ENCODE measurements at places on chromosomes 4 and X.
A peak's percentile ranks its signal among the peaks of the same experiment; 100 is the strongest.

- no peak for DNase-seq
These were observed 19.4 kb upstream of the KLHL8 start for GRCh38 chr4:87239821-87240220.

- no peak for DNase-seq
These were observed 249.0 kb downstream of the STK32B start for GRCh38 chr4:5300283-5300682.

- DNase-seq: no peak
These were observed 3.2 kb upstream of the PLP1 start for GRCh38 chrX:103773445-103773844.

- DNase-seq: no peak
These were observed 312.8 kb downstream of the TENM3 start for GRCh38 chr4:182555997-182556418.

GRCh38 chrX:82756272-82756671 is 751.8 kb upstream of the POU3F4 start:
- DNase-seq: no peak

- no peak for DNase-seq
These were observed 682.0 kb downstream of the KCTD8 start for GRCh38 chr4:43766648-43767047.

DNA sequence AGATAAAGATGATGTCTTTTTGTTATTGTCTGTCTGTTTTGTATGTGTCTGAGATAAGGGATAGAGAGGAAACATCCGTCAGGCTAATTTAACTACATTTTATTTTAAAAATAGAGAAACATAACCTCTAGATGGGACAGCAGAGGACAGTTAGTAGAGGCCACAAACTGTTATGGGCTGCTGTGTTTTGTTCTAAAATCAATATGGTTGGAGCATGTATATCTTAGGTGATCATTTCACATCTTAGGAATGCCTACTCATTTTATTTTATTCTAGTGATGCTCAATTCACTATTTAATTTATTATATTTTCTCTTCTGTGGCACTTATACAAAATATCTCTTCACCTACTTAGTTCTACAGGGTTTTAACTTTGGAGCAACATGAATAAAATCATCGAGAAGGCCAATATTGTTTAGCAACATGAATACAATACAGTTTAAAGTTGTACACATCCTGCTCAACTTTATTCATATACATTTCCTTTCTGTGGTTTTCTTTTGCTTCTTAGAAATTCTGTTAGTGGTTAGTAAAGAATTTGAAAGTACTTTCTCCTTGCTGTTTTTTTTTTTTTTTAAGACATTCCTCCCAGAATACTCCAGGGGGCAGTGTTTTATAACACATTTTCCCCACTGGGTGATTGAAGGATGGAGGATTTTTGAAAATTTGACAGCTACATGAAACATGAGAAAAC is 392.9 kb downstream of the UNC5C start:
- no peak for DNase-seq

DNA sequence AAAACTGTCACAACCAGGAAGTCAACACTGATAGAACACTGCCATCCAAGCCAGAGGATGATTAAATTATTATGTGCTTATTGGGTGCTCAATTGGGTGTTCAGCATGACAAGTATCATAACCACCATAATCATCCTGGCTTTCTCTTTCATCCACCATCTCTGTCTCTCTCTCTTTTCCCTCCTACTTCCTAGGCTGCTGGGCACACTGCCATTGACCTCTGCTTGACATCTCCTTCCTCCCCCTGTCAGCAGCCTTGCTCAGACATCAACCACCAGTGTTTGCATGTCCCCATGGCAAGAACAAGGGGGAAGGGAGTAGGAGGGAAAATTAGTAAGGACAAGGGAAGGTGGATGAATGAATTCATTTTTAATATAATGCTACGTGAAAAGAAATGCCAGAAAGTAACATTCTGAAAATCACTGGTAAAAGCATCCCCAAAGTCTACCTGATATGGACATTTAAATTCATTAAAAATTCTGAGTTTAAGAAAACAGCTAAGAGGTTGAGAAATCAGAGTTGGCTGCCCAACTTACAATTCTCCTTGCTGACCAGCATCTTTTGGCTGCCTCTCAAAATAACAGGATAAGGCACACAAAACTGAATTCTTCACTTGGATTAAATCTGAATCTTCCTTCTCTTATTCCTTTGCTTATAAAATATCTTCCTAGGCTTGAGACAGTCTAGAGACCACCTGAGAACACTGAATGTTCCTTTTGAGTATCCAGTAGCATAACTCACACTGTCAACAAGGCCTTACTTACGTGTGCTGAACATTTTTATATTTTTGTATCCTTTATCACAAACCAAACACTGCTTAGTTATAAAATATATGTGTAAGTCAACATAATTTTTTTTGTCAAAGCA is 48.5 kb downstream of the SNCA start:
- DNase-seq: peak; percentile 65

DNA sequence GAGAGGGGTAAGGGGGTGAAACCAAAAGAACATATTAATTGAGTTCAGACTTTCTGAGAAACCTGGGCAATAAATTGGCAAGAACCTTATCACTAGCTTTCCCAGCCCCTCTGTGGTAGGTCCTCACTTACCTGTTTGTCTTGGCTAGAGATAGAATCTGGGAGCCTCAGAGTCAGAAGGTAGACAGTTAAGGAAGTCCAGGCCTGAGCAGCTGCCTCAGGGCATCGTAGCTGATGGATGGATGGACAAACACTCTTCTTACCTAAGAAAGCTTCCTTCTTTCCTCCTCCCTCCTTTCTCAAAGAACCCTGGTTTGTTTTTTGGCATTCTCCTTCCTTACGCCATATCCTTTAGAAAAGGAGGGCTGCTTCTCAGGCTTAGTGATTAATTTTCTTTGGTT is 24.4 kb downstream of the FRAS1 start:
- no peak for DNase-seq

GRCh38 chrX:1246816-1247215 is 21.8 kb upstream of the CSF2RA start:
- DNase-seq: peak; percentile 90
